ENCODE measurements at places on chromosomes 16 and 17.

DNA sequence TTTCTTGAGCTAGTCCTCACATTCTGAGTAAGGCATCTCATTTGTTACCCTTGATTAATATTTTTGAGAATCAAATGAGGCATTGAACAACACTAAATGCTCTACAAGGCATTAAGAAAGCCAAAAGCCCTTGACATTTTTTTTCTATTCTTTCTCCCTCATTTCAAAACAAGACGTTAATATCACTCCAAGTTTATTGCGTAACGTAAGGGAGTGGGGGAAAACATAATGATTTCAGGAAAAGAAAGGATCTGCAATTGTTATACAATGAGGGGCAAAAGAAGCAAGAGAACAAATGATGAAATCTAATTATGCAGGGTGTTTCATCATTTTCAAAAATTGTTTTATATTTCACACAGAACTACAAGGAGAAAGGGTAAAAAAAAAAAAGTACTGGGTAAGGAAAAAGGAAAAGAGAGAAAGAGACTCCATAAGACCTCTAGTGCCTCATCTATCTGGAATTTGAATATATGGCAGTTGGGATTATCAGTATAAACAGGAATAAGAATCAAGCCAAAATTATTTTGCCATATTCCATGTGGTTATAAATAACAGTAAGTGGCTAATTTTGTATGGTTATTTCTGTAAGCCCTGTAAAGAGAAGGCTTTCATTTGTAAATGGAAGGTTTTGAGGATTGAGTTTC, 163.0 kb downstream of the ABCA8 start:
- no peak for DNase-seq

- no peak for DNase-seq
These were observed 587 bp upstream of the CDK5R1 start for GRCh38 chr17:32486111-32486700.

GRCh38 chr17:8859027-8859803, 8.3 kb downstream of the PIK3R6 start:
- DNase-seq: no peak

DNA sequence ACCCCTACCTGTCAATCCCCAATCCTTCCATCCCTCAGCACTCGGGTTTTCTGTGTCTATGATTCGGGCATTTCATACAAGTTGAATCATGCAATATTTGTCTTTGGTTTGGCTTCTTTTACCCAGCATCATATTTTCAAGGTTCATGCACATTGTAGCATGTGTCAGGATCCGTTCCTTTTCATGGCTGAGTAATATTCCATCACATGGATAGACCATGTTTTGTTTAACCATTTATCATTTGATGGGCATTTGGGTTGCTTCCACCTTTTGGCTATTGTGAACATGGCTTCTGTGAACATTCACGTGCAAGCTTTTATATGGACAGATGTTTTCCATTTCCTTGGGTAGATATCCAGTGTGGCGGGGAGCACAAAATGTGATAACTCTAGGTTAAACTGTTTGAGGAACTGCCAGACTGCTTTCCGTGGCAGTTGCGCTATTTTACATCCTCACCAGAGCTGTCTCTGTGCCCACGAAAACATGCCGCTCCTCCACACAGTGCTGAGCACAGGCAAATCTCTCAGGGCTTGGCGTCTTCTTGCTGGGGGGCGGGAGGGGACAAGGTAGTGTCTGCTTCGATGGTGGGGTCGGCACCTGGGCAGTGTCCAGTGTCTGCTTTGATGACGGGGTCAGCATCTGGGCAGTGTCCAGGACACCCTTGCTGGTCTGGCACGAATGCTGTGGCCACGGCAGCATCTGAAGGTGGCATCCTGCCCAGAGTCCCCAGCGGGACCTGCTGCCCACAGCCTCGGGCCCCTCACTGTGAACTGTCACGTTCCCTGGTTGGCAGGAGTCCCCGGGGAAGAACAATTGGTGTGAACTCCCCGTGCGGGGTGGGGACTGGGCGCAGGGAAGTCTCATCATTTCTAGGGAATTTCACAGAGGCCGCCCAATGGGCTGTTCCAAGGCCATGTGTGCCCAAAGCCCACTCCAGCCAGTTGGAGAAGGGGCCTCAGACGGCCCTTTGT, 32.4 kb upstream of the JPH3 start:
- DNase-seq: no peak

DNA sequence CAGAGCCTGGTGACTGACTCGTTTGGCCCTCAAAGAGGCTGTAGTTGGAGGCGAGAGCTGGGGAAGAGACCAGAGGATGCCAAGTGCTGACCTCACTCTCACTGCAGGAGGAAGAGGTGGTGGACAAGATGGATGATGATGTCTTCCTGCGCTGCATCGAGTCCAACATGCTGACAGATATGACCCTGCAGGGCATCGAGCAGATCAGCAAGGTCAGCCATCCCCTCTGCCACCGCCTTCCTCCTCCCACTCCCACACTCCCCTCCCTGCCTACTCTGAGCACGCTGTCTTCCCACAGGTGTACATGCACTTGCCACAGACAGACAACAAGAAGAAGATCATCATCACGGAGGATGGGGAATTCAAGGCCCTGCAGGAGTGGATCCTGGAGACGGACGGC, 26.9 kb downstream of the POLR2A start:
- DNase-seq: no peak

DNA sequence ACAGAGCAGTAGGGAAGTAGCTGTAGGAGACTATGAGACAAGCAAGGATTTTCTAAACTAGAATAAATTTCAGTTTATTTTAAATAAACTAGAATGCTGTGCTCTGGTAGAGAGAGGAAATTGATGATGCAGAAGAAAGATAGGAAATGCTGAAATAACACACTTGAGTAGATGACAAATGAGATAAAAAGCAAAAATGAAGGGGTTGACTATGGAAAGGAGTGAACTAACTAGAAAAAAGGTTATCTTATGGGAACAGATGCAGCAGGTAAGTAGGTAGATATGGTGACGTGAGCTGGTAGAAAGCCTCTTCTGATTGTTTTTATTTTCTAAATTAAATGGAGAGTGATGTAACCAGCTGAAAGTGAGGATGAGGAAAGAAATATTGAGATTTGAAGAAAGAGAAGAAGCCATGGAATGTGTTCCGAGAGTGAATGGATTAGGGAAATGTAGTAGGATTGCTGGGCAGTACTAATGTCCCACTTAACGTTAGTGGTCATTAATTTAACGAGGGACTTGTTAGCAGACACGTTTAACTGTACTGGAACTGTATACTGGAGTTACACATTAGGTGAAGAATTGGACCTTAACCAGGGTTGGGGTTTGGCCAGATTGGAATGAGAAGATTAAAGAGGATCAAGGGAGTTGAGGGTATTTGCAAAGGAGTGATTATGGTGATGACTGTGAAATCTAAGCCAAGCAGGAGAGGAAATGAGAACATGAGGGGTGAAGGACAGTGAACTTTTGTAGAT, 196.5 kb downstream of the TANC2 start:
- DNase-seq: no peak

GRCh38 chr16:70610273-70611223, 35.8 kb upstream of the IL34 start:
- DNase-seq: no peak

GRCh38 chr17:28718333-28719020, 809 bp upstream of the RAB34 start:
- no peak for DNase-seq

- no peak for DNase-seq
These were observed 254.5 kb upstream of the CACNG5 start for GRCh38 chr17:66580184-66580955.

DNA sequence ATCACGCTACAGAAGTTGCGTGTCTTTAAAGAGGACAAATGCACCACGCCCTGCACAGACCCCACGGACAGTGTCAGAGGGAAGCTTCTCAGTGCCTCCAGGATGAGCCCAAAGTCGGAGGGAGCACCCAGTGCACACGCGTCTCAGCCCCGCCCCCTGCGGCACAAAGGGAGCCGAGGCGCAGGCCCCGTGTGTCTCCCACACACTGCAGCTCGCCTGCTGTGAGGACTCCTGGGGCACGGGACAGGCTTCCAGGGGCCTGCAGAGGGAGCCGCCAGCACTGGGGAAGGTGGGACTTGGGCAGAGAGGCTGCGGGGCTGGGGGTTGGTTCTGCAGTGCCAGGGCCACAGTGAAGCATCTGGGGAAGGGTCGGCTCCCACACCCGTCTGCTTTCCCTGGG, 77.4 kb downstream of the LMF1 start:
- DNase-seq: no peak

DNA sequence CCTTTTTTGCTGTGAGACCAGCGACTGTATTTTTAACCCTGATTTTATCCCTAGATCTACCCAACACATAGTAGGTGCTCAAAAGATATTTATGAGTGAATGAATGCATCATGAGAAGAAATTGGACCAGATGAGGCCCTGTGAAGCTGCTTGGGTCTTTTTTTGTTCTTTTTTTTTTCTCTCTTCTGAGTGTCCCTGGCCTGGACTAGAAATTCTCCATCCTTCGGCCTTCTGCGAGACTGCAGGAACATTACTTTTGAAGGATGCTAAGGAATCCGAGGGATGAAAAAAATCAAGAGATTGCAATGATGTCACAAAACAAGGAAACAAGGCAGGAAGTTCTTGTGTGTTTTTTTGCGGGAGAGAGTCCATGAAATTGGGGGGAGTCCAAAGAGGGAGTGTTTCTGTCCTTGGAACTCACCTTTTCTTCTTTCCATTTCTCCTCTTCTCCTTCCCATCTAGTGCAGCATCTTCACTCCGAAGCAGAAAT, 560 bp upstream of the RUSF1 start:
- DNase-seq: no peak

DNA sequence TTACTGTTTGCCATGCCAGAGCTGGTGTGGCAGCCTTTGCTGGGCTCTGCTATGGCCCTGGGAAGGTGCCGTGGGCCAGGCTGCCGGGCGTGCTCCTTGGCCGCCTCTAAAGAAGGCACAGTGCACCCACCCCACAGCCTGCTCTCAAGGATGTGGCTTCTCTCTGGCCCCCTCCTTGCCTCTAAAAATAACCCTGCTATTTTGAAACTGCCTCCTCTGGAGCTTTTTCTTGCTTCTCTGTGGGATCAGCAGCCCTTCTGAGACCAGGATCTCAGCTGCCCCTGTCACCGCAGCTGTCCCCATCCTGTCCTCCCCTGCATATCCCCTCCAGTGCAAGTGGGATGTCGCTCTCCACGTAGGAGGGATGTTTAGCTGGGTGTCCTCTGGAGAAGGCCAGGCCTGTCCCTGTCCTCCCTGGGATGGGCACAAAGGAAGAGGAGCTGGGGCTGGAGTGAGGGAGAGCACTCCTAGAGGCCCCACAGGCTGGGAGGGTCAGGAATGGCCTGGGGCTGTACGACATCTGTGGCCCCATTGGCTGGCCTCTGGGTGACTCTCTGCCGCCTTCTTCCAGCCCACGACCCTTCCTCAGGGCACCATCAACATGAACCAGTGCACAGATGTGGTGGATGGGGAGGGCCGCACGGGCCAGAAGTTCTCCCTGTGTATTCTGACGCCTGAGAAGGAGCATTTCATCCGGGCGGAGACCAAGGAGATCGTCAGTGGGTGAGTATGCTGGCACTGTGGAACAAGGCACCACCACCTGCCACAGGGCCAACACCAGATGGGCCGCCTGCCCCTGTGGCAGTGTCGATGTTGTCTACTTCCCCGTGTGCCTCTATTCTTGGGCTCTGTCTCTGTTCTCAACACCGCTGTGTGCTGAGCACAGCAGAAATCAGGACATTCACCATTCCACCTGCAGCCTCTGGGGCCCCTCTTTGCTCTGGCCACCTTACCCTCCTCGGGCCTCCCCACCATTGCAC, 79.7 kb downstream of the PLD6 start:
- DNase-seq: no peak

GRCh38 chr17:19533718-19534561, at the start of gene SLC47A1:
SLC47A1 (plus strand) TSS chr17:19533854; CDS start chr17:19533940, 86 bp downstream.
- no peak for DNase-seq

DNA sequence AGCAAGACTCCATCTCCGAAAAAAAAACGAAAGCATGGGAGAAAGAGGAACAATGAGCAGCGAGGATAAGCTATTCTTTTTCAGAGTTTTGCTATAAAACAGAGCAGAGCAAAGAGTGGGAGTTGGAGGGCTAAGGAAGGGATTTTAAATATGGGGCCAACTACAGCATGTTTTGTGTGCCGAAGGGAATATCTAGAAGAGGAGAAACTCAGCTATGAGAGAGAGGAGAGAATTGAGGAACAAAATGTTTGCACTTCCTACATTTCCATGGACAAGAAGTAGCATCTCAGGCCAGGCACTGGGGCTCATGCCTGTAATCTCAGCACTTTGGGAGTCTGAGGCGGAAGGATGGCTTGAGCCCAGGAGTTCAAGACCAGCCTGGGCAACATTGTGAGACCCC, 13.1 kb upstream of the GRB2 start:
- DNase-seq: no peak

Data from stimulated activated CD4-positive, alpha-beta T cell treated with anti-CD3 and anti-CD28 coated beads, Interleukin-15, amount 100 ng/mL, for 48 hours (primary cell).